ENCODE measurements at places on chromosomes 4 and X.

- DNase-seq: no peak
These were observed 178.5 kb downstream of the NHS start for GRCh38 chrX:17553469-17553868.

- no peak for DNase-seq
These were observed 94.6 kb downstream of the F11 start for GRCh38 chr4:186360551-186360950.

DNA sequence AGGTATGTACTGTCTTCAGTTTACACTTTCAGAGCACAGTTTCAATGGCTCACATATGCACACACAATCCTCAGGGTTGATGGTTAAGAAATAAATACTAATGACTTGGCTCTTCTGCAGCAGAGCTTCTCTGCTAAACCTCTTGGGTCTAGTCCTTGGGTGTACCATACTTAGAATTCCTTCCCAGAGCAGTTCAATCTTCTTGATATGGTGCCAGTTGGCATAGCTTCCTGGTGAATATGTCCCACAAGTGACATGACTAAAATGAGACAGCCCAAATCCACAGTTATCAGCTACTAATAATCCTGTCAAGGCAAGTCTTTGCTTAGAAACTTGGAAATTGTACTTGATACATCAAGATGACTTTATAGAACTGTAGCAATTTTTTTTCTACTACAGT lies 654.4 kb downstream of the IQCM start:
- no peak for DNase-seq

- peak; percentile 31 for DNase-seq
These were observed 80.2 kb downstream of the CRMP1 start for GRCh38 chr4:5812506-5813229.

DNA sequence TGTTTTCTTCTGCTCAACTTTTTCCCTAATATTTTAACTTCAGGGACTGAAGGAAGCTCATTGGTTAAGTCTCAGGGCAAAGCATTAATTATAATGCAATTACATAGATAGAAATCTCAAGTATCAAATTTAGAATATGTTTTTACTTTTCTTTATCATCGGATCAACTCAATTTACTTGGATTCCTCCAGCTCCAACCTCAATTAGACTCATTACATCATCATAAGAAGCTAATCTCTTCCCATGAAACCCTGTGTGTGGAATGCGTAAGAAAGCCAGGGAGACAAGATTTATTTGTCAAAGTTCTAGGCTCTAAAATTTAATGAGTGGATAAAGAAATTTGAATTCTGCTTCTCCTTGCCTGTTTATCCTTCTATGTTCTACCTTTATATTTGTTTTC lies 918.4 kb downstream of the ADGRL3 start:
- no peak for DNase-seq

Measured in naive B cell (primary cell).